ENCODE measurements at places on chromosomes 11 and 22.
A peak's percentile ranks its signal among the peaks of the same experiment; 100 is the strongest.

- H3K4me1 ChIP-seq = peaks cover 14% of the 10 kb centered on the region
- peak overlapping the region; percentile 39 for H3K27ac ChIP-seq
- H3K27me3 ChIP-seq = peaks cover 96% of the 10 kb centered on the region
- no peak for DNase-seq
- no peak overlapping the region for H3K4me3 ChIP-seq
Observed at GRCh38 chr11:61510166-61510919, 1.8 kb downstream of the LRRC10B start.

DNA sequence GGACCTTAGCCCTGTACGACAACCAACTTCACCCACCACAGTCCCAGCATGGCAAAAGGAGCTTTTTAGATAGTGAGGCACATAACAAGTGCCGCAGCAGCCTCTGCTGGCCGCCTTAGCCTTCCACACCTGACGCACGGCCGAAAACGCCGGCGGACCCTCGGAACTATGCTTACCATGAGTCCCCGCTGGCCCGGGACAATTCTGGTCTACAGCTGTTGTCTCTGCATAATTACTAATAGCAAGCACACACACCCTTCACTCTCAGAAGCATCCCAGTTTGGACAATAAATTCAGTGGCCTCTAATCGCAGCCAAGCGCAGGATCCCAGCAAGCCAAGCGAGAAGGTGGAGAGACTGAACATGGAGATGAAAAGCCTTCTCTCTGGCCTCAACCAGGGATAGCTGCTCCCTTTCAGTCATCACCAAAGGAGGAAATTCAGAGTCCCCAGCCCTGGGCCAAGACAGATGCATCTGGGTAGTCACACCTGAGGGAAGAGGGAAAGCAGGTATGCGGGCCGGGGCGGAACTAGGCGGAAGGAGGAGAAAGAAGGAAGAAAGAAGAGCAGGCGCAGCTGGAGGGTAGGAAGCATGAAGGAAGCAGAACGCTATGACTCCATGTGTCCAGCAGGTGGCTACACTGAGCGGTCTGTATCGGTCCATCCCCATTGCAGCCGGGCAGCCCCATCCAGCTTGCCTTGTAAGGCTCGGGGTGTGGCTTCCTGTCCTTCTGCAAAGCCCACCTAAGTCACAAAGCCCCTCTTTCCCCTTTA lies 40.3 kb downstream of the BUD13 start:
- H3K27me3 ChIP-seq = no peaks in the 10 kb centered on the region
- DNase-seq = no peak
- H3K27ac ChIP-seq = no peak overlapping the region

- no peaks in the 10 kb centered on the region for H3K4me1 ChIP-seq
- H3K27me3 ChIP-seq = no peaks in the 10 kb centered on the region
- no peaks in the 10 kb centered on the region for H3K36me3 ChIP-seq
- DNase-seq = no peak
Observed at GRCh38 chr11:4960877-4961276, 5.4 kb upstream of the OR51A2 start.

GRCh38 chr11:116199182-116199581 lies 573.6 kb downstream of the BUD13 start:
- H3K27ac ChIP-seq = no peak overlapping the region
- DNase-seq = no peak
- H3K4me3 ChIP-seq = no peak overlapping the region
- H3K27me3 ChIP-seq = no peaks in the 10 kb centered on the region

DNA sequence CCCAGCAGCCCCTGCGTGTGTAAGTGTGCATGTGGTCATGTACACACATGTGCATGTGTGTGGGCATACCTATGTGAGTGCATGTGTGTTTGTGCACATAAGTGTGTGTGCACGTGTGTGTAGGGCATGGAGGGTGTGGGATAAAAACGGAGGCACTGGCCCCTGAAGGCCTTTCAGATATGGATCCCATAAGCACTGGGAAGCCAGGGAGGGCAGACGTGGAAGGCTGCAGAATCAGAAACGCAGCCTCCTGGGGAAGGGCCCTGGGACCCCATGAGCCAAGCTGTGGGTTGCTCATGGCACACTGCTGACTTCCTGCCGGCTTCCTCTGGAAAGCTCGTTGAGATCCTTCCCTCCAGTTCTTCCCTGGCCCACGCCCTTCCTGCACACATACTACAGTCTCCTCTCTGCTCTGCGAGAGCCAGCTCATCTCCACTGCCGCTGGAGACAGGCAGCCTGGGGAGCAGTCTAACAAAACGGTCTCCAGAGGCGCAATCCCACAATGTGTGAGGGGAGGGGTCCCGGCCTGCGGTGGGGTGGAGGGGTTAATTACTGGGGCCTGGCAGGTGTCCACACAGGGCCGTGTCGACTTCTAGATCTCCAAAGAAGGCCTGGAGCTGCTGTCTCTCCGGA lies 435.2 kb upstream of the B3GAT1 start:
- no peaks in the 10 kb centered on the region for H3K27me3 ChIP-seq
- no peak overlapping the region for H3K27ac ChIP-seq
- no peak for DNase-seq
- no peak overlapping the region for H3K4me3 ChIP-seq
- no peaks in the 10 kb centered on the region for H3K4me1 ChIP-seq

GRCh38 chr22:49673048-49673447 lies 154.6 kb downstream of the BRD1 start:
- peaks cover 73% of the 10 kb centered on the region for H3K27me3 ChIP-seq
- H3K27ac ChIP-seq = no peak overlapping the region
- peaks cover 4% of the 10 kb centered on the region for H3K4me1 ChIP-seq
- no peaks in the 10 kb centered on the region for H3K36me3 ChIP-seq
- H3K4me3 ChIP-seq = no peak overlapping the region

- DNase-seq = no peak
- H3K27ac ChIP-seq = no peak overlapping the region
- H3K36me3 ChIP-seq = peaks cover 97% of the 10 kb centered on the region
- H3K27me3 ChIP-seq = no peaks in the 10 kb centered on the region
Observed at GRCh38 chr11:70376621-70377020, 21.7 kb upstream of the CTTN start.

DNA sequence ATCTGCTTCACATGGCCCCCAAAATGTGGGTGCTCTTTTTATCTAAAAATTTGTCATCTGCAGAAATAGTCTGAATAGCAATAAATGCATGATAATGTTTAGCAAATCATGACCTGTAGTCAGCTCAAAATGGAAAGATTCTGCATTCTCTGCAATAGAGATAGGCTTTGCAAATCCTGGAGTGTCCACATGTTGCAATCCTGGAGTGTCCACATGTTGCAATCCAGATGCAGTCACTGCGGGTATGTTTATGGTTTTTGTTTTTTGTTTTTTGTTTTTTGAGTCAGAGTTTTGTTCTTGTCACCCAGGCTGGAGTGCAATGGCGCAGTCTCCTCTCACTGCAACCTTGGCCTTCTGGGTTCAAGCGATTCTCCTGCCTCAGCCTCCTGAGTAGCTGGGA lies 20.2 kb upstream of the LRRC32 start:
- no peak overlapping the region for H3K4me3 ChIP-seq
- no peak overlapping the region for H3K27ac ChIP-seq
- no peaks in the 10 kb centered on the region for H3K36me3 ChIP-seq
- no peaks in the 10 kb centered on the region for H3K4me1 ChIP-seq
- no peak for DNase-seq

DNA sequence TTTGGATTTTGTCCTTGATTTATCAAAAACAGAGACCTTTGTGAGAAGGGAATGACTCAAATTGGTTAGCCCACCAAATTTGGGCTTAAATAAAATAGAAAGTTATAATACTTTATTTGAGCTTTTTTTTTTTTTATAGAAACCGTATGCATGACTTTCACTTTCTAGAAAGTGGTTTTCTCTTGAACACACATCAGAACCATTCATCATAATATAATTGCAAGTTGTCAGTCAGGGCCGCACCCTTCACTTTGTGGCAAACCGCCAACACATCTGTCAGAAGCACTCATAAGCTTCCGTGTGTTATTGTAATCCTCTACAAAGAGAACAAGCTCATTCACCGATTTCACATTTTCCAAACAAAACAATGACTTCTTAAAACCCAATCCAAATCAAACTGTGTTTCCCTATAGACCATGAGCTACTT lies 76.1 kb downstream of the SOX6 start:
- no peaks in the 10 kb centered on the region for H3K27me3 ChIP-seq
- no peaks in the 10 kb centered on the region for H3K36me3 ChIP-seq
- no peaks in the 10 kb centered on the region for H3K4me1 ChIP-seq
- peak overlapping the region; percentile 70 for H3K27ac ChIP-seq

DNA sequence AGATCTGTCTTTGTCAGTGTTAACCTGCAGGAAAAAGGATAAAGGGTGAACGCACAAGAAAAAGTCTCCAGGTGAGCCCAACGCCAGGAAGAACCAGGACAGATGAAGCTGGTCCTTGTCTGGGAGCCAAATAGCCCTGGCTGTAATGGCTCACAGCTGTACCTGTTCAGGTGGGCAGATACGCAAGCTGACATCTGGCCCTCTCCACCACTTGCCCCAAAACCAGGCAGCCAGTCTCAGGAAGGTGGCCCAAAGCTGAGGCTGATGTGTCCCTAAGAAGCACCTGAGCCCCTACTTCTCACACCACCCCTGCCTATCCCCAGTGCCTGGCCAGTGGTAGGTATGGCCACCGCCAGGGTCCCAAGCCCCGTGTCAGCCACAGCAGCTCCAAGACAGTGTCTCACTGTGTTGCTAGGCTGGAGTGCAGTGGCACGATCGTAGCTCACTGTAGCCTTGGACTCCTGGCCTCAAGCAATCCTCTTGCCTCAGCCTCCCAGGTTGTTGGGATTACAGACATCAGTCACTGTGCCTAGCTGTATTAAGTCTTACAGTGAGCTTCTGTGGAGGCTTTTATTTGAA lies 14.8 kb downstream of the TOP3B start:
- no peak overlapping the region for H3K27ac ChIP-seq
- H3K4me1 ChIP-seq = no peaks in the 10 kb centered on the region
- H3K4me3 ChIP-seq = no peak overlapping the region
- no peak for DNase-seq
- H3K27me3 ChIP-seq = no peaks in the 10 kb centered on the region
- peaks cover 41% of the 10 kb centered on the region for H3K36me3 ChIP-seq

DNA sequence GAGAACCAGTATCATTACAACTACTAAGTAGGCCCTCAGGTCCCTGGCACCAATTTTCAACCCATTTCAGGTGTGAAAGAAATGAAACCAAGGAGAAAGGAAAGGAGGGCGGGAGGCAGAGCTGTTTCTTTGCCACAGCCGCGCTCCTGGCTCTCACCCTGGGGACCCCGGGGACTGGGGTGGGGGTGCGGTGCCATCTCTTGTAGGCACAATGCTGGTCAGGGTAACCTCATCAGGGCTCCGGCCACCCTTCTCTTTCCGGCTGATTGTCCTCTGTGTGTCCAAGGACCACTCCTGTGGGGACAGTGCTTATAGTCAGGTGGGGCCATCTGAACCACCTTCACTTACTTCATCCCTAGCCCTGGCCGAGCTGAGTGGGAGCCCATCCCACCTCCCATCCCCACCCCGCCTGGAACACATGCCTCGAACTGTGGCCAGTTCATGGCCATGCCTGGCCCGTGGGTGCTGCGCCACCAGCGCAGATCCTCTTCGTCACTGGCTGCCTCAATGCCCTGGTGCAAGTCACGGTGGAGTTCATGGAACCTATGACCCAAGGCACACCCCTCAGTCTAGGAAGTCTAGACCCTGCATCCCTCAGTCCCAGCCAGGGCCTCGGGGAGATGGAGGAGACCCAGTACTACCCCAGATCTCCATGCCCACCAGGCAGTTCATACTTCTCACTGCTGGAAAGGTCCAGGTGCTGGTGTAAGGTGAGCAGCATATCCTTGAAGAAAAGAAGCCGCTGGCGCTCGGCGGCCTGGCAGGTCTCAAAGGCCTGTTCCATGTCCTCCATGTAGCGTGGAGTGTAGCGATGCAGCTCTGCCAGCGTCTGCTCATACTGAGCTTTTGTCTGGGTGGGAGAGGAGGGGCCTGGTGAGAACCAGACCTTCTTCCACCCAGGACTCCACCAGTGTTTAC lies 2.3 kb upstream of the ARFGAP2 start:
- no peaks in the 10 kb centered on the region for H3K27me3 ChIP-seq
- DNase-seq = no peak
- peak overlapping the region; percentile 100 for H3K27ac ChIP-seq
- H3K36me3 ChIP-seq = peaks cover 75% of the 10 kb centered on the region
- H3K4me3 ChIP-seq = no peak overlapping the region

GRCh38 chr22:46656856-46657654 lies 36.9 kb downstream of the GRAMD4 start:
- no peaks in the 10 kb centered on the region for H3K36me3 ChIP-seq
- H3K4me1 ChIP-seq = peaks cover 43% of the 10 kb centered on the region
- H3K4me3 ChIP-seq = no peak overlapping the region
- H3K27ac ChIP-seq = no peak overlapping the region

DNA sequence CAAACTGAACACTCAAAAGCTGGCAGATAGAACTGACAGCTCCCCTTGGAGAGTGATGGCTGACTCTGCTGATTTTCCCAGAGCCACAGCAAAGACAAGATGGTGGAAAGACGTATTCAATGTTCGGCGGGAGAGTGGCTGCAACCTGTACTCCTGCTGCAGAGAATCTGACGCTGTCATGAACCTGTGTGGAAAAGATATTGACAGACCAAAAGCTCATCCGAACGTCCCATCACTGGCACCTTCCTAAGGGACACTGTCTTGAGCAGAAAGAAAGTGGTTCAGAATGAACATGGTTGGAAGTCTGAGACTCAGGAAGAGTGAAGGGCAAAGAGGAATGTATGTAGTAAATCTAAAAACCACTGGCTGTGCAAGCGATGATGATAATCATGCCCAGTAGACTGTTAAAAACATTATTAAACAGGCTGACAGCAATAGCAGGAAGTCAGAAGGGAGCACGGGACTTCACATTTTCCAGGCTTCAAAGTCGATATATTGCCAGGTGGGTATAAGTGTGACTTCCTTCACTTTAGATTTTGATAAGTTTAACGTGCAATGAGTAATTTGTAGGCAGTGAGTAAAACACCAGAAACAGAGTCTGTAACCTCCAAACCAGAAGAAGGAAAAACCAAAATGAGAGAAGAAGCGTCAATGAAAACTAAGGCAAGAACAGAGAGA lies 6.2 kb upstream of the IL17REL start:
- H3K27ac ChIP-seq = no peak overlapping the region
- H3K27me3 ChIP-seq = peaks cover 14% of the 10 kb centered on the region
- H3K4me1 ChIP-seq = peaks cover 10% of the 10 kb centered on the region

DNA sequence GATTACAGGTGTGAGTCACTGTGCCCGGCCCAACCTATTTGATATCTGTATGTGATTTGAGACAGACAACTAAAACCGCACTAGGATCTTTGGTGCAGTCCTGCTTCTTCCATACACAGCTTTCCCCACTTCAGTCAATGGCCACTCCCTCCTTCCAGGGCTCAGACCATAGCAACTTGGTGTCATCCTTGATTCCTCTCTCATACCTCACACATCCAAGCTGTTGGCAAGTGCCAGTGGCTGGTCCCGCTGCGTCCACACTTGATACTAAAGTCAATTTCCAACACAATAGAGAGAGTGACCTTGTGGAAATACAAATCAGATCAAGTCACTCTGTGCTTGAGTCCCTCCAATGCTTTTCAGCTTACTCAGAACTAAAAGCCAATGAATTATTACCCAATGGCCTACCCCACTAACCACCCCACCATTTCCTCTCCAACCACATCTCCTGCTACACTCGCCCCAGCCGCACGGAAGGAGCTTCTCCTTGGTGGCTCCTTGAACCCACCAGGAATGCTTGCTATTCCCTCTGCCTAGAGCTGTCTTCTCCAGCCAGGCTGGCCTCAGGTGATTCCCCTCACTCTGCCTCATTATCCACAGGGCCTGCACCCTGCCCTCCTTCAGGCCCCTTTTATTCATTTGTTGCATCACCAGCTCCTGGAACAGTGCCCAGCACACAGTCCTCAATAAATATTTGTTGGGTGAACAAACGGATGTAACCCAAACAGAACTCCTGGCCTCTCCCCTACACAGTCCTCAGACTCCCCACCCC lies 12.9 kb downstream of the ABTB2 start:
- no peaks in the 10 kb centered on the region for H3K27me3 ChIP-seq
- no peaks in the 10 kb centered on the region for H3K36me3 ChIP-seq
- no peak overlapping the region for H3K4me3 ChIP-seq
- no peak for DNase-seq
